Fibroblast of skin of back (primary cell): ENCODE measurements at places on chromosomes 7 and 10.

- no peak for DNase-seq
These were observed 595.1 kb downstream of the PARD3 start for GRCh38 chr10:34219753-34220548.

DNA sequence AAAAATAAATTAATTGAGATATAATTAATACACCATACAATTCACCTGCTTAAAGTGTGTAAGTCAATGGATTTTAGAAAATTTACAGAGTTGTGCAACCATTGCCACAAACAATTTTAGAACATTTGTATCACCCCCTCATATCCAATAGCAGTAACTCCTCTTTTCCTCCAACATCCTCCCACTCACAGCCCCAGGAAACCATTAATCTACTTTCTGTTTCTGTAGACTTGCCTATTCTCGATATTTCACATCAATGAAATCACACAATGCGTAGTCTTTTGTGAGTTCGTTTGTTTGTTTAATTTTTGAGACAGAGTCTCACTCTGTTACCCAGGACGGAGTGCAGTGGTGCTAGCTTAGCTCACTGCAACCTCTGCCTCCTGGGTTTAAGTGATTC lies 13.7 kb upstream of the HERC4 start:
- DNase-seq = no peak

GRCh38 chr10:122703483-122704448 lies 4.1 kb upstream of the C10orf120 start:
- peak; percentile 53 for DNase-seq

DNA sequence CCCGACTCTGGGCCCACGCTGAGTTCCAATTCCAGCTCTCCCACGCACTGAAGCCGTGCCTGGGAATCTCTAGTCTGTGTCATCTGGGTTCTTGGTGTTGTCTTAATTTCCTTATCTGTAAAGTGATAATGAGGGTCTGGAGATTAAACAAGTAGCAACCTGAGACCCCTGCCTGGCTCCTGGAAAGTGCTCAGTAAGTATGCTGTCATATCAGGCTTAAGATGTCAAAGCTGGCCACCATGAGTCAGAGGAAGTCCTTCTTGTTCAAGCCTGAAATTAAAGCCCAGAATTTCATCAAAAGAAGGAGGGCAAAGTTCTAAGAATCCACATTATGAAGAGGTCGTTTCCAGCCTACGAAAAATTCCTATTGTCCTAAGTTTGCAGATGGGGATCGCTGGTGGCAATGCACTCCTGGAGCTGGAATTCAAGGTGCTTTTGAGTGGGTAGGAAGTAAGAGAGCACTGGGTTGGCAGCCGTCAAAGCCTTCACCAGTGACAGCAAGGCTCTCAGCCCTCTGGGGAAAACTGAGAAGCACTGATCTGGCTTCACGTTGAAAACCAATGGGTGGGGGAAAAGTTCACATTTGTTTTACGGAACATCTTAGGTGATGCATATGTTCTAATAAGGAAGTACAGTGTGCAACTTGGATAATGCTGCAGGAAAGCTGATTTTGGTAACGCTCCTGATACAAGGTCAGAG lies 50.3 kb upstream of the NCAPG2 start:
- DNase-seq = no peak

- DNase-seq = no peak
These were observed 171.4 kb downstream of the RAPGEF5 start for GRCh38 chr7:22185559-22185958.

DNA sequence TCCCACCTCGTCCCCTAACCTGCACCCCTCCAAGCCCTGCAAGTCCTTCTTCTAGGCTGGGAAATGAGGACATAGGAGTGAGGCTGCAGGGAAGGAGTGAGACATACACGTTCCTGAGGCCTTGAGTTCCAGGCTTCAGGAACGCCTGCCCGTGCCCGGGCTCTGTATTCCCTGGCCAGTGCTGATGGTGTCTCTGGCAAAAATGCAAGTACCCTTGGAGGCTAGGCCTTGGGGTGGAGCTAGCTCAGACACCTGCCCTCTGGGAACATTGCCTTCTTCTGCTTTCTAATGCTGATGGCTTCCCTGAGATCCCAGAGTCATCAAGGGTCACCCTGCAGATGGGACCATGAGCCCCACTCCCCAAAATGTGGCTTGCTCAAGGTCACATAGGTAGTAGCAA lies 76.0 kb downstream of the GRK5 start:
- DNase-seq = no peak

GRCh38 chr7:123823898-123824753 lies 20.8 kb upstream of the HYAL4 start:
- DNase-seq = no peak

DNA sequence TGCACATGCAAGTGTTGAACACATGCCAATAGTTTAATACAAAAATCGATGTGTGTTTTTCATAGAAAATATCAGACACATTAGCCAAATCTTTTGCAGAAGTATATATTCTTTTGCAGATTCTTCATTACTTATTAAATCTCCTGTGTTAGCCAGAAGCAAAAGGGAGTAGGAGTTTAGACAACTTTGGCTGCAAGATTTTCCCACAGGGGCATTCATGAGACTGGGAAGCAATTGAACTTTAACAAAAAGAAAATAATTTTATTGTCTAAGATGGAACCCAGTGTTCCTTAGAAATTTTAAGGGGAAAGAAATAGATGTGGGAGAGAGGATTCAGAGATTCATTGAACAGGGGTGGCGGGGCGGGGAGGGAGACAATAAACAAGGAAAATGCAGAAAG lies 1336.0 kb downstream of the GATA3 start:
- DNase-seq = no peak

GRCh38 chr7:2307690-2308107 lies 6.5 kb downstream of the SNX8 start:
- no peak for DNase-seq

GRCh38 chr10:43233601-43234430 lies 33.0 kb downstream of the RASGEF1A start:
- DNase-seq = no peak

DNA sequence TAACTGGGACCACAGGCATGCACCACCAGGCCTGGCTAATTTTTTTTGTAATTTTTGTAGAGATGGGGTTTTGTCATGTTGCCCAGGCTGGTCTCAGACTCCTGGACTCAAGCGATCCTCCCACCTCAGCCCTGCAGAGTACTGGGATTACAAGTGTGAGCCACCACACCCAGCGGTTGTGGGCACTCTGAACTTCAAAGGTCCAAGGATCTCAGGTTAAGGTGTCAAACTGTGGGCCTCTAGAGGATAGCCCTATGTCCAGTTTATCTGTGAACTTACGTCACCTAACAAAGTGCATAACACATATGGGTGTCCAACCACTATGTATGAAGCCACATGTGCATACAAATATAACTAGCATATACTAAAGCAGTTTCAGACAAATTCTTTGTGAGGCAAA lies 3.2 kb upstream of the IL2RA start:
- DNase-seq = no peak

GRCh38 chr7:24912424-24912823 lies 67.6 kb downstream of the OSBPL3 start:
- no peak for DNase-seq

DNA sequence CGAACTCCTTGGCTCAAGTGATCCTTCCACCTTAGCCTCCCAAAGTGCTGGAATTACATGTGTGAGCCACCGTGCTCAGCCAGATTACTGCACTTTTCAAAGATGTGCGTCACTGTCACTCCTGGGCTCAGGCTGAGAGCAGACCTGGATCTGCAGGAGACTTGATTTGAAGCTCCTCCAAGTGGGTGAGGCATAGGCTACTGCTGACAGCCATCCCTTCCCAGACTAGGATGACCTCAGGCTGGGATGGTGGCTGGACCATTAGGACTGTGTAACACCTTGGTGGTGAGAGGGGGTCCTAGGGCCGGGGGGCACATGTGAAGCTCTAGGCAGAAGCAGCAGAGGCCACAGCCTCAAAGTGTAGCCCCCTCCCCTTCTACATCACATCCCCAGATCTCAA lies 8.2 kb upstream of the SRRM3 start:
- DNase-seq = no peak

- DNase-seq = no peak
These were observed 337.6 kb downstream of the CCSER2 start for GRCh38 chr10:84665883-84666463.

DNA sequence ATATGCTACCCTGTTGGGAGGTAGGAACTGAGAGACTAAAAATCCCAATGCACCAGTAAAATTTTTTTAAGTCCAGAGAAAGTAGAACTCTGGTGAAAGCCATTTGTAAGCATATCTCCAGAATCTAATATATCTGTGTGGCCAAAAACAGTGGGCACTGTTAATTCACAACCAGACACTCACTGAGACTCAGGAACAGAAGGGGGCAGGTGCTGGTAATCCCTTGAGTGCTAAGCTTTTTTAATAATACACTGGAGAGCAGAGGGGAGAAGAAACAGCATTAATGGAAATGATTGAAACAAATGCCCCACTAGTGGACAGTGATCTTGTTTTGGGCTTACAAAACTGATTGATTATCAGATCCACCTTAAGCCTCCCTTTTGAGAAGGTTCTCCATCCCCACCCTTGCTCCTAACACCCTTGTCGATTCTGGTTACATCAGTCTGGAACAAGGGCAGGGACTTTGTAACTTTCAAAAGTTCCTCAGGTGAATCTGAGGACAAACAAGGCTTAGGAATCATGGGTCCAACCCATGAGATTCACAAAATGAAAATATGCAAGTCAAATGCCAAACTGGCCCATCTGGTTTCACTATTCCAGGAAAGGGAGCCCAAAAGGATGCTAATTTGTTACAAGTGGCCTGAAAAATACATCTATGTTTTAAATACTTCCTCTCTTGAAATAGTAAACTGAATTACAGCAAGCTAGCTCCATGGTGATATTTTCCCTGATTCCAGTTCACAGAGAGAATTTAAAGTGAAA lies 29.7 kb downstream of the PLXNA4 start:
- no peak for DNase-seq

GRCh38 chr7:50203521-50203920 lies 101.0 kb upstream of the IKZF1 start:
- DNase-seq = no peak

DNA sequence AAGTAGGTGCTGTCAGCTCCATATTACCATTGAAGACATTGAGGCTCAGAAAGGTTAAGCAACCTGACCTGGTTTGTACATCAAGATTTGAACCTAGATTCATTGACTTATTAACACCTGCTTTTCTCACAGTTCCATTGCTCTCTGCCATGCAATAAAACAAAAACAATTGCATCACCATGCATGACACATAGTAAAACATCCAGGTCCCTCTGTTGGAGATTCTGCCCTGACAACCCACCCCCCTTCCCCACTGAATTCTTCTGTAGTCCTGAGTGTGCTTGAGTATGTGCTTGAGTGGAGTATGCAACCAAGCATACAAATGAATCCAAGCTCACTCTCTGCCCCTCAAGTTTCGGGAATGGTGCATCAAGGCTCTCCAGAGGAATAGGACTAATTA lies 6.0 kb upstream of the LMBR1 start:
- DNase-seq = no peak

GRCh38 chr10:86314616-86315548 lies 51.7 kb downstream of the GRID1 start:
- no peak for DNase-seq

DNA sequence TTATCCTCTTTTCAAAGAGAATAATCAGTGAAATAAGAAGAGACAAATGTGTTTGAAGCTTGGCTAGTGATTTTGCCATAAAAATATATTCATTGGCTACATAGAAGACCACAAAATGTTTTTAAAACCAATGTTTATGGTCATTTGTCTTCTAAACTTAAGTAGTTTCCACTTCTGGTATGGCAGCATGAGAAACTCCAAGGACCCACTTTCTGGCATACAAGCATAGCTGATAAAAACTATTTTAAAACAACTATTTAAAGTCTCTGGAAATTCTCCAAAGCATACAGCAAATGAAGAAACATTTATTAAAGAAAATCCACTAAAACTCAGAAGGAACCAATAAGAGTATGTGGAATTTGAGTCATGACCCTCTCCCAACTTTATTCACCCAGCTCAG lies 89.2 kb upstream of the TOMM7 start:
- peak; percentile 8 for DNase-seq

GRCh38 chr7:22005151-22005550 lies 59.5 kb upstream of the CDCA7L start:
- peak; percentile 2 for DNase-seq

DNA sequence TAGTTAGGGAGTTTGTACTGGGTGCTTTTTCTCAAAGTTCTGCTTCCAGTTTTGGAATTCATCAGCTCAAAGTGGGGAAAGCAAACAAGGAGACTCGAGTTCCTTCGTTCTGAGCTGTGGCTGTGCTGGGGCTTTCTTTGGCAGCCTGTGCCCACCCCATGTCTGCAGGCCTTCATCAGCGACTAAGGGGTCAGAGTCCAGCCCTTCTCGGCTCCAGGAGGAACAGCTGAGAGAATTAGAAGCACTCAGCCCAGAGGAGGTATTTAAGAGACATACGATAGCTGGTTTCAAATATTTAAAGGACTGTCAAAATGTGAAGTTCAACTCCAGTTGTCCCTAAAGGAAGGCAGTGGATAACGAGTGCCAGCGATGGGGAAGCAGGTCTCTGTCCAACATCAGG lies 41.3 kb downstream of the SH3PXD2A start:
- DNase-seq = no peak

- DNase-seq = peak; percentile 33
These were observed 277.6 kb downstream of the KCND2 start for GRCh38 chr7:120550494-120551048.

DNA sequence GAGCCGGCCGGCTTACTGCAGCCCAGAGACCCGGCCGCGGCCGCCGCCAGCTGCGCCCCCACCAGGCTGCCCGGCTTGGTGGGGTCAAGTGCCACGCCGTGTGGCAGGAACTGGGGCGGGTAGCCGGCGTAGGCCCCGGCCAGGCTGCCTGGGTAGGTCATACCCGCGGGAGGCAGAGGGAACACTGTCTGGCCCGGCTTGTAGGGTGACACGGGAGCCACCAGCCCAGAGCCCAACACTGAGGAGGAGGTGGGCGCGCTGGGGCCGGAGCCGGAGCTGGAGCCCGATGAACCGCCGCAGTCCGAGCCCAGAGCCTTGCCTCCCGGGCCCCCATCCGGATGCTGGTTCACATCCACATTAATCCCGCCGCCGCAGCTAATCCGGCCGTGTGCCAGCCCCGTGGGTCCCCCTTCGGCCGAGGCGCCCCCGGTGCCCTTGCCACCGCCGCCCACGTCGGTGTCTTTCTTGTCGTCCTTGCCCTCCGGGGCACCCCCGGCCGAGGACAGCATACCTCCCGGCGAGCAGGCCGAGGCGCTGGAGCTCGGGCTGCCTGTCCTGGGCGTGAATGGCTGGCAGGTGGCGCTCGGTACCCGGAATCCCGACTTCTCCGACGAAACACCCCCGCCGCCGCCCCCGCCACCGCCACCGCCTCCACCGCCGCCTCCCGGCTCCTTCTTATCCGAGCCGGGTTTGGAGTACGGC lies 2.0 kb downstream of the ZNF503 start:
- DNase-seq = peak; percentile 81

- DNase-seq = peak; percentile 70
These were observed 144.1 kb downstream of the NOC3L start for GRCh38 chr10:94218493-94219183.

- peak; percentile 52 for DNase-seq
These were observed 14.4 kb upstream of the AHCYL2 start for GRCh38 chr7:129210256-129210988.

- DNase-seq = no peak
These were observed 26.9 kb downstream of the CCDC3 start for GRCh38 chr10:12974491-12975199.
